ENCODE measurements at places on chromosomes 1 and 21.
A peak's percentile ranks its signal among the peaks of the same experiment; 100 is the strongest.

GRCh38 chr1:42786097-42786496 lies 1.3 kb downstream of the TMEM269 start:
- no peak for DNase-seq

GRCh38 chr1:12460911-12461621 lies 156.9 kb downstream of the DHRS3 start:
- DNase-seq = peak; percentile 71

GRCh38 chr1:209107535-209107934 lies 476.0 kb upstream of the CAMK1G start:
- DNase-seq = no peak

DNA sequence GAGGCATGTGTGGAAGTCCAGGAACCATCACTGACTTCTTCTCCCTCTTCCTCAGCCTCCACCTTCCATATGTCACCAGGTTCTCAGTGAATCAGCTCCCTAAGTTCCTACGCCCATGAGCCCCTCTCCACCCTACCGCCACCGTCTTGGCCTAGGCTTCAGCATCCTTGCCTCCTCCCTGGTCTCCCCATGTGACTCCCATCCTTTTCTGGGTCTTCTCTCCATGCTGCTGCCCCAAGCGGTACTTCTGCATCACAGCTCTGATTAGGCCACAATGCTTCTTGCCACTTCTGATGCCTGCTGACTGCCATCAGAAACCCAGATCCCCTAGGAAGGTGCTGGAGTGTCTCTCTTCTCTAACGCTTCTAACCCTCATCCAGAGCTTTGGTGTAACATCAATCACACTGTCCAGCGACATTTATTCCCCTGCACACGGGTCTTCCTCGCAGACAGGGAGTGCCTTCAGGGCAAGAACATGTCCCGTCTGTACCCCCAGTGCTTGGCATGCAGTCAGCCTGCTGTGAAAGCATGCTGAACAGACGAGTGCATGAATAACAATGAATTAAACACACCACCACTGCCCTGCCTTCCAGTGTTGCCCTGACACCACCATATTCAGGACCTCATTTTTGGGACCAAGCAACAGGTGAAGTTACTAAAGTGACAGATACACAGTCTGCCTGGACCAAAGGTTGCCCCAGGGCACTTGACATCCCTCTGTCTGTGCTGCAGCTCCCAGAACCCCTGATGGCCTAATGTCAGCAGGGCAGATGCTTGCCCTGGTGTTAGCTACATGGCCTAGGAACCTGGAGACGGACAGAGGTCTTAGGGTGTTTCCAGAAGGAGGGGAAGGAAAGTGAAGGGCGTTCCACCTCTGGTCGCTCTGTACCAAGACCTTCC lies 158.7 kb upstream of the EDN2 start:
- DNase-seq = no peak

GRCh38 chr1:147821883-147822282 lies 61.5 kb upstream of the GJA5 start:
- DNase-seq = no peak

DNA sequence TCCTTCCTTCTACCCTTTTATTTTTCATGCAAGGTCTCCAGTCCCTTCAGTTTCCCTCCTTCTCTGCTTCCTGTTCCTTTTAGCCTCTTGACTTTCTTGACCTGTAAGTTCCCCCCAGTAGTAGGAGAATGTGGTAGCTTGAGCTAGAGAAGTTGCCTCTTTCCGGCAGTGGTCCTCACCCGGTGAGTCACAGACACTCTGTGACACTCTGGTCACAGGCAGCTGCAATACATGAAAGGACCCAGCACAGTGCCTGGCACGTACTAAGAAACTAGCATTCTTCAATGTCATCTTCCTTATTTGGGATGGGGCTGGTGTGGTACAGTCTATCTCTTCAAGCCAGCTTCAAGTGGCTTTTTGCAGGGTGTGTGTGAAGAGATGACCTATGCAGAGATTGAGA lies 16.0 kb downstream of the PFKFB2 start:
- no peak for DNase-seq

DNA sequence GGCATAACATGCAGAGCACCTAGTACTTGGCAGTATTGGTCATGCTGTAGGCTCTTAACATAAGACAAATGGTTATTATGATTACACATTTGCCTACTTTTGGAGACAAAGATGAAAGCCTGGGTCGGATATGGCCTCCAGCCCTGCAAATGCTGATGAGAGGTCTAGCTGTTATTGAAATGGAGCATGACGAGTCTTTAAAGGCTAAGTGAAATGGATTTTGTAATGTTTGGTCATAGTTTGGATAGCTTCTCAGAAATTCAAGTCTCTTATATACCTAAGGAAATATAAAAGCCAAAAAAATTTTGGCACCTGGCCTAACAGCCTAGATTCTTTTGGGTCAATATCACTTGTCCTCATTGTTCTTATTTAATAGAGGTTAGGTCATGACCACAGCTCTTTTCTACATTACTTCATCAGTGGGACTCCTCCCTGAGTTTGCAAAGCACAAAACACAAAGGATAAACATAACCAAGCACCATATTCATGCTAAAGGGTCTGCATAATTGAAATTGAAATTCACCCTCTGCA lies 69.2 kb upstream of the WLS start:
- no peak for DNase-seq

- DNase-seq = no peak
These were observed 60.8 kb downstream of the MRPL37 start for GRCh38 chr1:54260810-54261209.

- DNase-seq = no peak
These were observed 8.0 kb upstream of the SELE start for GRCh38 chr1:169741666-169742394.

DNA sequence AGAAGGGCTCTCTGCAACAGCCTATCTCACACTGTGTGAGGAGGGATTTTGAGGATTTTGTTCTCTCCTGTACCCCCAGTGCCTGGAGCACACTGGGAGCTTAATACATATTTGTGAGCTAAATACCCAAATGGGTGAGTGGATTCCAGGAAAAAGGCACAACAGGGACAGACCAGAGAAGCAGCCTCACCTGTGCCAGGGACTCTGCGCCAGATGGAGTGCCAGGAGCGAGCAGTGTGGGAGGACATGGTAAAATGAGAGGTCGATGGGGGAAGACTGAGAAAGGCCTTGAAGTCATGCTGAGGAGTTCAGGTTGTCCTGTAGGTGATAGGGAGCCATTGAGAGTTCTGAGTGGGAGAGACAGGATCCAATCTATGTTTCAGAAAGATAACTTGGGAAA lies 11.0 kb upstream of the KCNA2 start:
- no peak for DNase-seq

DNA sequence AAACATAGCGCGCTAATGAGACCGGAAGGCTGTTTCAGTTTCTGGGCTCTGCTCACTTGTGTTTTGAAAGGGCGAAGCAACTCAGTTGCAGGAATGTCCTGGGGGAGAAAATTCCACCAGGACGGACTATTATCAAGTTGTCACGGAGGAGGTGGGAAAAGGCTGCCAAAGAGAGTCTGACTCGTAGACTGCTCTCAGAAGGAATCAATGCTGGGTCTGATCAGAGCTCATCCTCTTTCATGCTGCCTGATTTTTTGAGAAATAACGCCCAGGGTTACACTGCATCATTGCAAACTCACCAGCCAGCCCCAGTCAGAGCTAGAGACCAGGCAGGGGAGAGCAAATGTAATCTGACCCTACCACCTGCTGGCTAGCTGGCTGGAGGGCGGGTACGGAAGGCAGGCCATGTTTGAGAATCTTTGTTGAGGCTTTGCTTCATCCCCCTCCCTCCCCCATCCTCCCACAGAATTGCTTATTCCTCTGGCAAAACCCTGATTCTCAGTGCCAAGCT lies 36.4 kb upstream of the BCL9 start:
- no peak for DNase-seq

DNA sequence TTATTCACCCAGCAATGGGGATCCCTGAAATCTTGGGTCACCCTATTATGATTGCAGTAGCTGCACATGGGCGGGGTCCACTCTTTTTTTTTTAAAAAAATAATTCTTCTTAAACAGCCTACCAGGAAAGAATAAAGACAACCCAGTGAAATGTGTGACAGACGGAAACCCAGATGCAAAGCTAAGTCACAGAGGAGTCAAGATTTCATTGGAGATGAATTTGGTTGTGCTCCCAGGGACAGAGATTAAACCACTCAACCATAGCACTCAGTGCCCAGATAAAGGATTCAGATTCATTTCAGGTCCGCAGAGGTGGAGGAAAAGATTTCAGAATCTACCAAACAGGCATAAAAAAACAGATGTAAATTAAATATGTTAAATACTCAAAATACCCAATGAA lies 583.5 kb upstream of the ZP4 start:
- DNase-seq = no peak

GRCh38 chr1:234722270-234722704 lies 112.3 kb upstream of the IRF2BP2 start:
- no peak for DNase-seq

DNA sequence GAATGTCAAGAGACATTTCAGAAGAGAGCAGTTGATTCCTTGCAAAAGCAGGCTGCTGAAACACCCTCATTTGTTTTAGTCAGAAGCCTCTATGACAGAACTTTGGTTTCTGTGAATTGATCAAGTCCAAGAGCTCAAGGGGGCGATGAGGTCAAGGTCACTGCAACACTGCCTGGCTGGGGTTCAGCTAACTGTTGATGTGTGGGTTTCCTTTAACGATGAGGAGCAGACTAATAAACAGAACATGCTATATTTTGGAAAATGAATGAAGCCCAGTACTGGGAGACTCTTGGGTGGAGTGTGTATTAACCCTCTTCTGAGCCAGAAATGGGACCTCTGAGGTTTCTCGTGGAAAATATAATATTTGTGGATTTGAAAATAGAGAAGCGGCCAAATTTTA lies 109.3 kb downstream of the ZC3H11B start:
- DNase-seq = no peak

- DNase-seq = no peak
These were observed 152.2 kb upstream of the LMO4 start for GRCh38 chr1:87176514-87176913.

DNA sequence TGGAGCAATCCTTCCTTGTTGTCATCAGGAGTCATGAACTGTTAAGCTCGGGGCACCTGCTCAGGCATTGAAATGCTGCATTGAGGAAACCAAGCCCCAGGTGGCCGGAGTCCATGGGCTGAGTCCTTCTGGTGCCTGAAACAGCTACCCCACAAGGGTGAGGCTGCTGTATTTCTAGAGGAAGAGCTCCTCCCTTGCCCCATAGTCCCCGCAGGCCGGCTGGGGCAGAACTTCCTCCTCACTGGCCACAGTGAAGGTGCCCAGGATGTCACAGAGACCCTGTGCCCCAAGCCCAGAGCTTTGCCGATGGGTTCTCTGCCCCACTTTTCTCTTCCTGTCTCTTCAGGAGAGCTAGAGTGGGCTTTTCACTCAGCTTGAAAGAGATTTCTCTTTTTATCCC lies 80.8 kb upstream of the GCLM start:
- DNase-seq = no peak

DNA sequence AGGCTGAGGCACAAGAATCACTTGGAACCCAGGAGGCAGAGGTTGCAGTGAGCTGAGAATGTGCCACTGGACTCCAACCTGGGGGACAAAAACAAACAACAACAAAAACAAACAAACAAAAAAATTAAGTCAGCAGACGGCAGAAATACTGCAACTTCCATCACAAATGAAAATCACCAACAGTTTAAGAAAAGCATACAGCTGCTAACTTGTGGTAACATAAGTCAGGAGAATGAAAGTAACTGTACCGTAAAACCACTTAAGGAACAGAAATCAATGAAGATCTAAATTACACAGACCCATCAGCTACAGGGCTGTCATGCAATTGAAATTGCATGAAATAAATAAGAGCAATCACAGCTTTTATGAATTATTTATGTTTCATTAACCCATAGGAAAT lies 25.0 kb downstream of the MCOLN2 start:
- no peak for DNase-seq

GRCh38 chr1:10644307-10645128 lies 151.9 kb downstream of the CASZ1 start:
- no peak for DNase-seq

GRCh38 chr1:230632273-230632873 lies 9.9 kb upstream of the COG2 start:
- peak; percentile 57 for DNase-seq

DNA sequence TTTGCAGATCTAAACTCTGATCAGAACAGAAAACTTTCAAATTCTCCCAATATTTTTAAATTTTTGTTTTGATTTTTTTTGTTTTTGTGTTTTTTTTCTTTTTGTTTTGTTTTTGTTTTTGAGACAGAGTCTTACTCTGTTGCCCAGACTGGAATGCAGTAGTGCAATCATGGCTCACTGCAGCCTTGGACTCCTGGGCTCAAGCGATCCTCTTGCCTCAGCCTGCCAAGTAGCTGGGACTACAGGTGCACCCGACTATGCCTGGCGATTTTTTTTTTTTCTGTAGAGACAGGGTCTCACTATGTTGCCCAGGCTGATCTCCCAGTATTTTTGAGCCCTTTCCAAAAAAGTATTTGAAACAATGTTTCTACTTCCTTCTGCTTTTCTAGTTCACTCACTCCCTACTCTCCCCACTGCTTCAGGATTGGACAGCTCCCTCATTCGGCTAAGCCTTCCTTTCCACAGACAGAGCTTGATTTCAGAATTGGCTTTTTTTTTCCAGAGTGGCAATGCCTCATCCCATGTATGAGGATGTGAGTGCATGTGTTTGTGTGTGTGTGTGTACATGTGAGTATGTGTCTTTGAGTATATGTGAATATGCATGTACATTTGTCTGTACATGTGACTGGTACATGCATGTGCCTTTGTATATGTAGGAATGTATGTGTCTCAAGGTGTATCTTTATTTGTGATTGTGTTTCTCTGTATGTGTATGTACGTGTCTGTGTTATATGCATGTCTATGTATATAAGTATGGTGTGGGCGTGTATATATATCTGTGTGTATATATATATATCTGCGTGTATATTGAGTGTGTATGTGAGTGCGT lies 11.9 kb downstream of the LHX4 start:
- no peak for DNase-seq

DNA sequence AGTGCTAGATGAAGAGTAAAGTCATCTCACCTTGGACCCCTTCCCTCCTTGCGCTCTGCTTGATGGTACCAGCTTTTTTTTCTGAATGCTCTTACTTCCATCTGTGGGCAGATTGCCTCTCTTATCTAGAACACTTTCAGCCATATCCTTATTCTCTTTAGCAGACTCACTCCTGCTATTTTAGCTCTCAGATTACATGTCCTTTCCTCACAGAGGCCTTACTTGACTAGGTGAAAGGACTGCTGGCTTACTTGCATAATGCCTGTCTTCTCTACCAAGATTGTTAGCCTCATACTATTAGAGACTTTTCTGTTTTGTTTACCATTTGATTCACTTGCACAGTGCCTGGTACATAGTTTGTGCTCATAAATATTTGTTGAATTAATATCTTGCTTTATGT lies 9.3 kb downstream of the IFI44 start:
- DNase-seq = no peak

GRCh38 chr21:45022736-45023135 lies 51.6 kb upstream of the ADARB1 start:
- DNase-seq = no peak

- no peak for DNase-seq
These were observed 34.5 kb downstream of the NTNG1 start for GRCh38 chr1:107175102-107175909.

All from left lobe of liver (tissue), 2 donors.